Ovary (tissue), 10 donors: ENCODE measurements at places on chromosomes 6 and 20. TPM values are rescaled to one million over a fixed set of nuclear protein-coding genes. Genes with fewer than 3 reads are reported as not detected.

The SLCO4A1 gene
- total RNA-seq, result 3.4 TPM

The RTEL1 gene
- total RNA-seq, result 21.1 TPM

DNA sequence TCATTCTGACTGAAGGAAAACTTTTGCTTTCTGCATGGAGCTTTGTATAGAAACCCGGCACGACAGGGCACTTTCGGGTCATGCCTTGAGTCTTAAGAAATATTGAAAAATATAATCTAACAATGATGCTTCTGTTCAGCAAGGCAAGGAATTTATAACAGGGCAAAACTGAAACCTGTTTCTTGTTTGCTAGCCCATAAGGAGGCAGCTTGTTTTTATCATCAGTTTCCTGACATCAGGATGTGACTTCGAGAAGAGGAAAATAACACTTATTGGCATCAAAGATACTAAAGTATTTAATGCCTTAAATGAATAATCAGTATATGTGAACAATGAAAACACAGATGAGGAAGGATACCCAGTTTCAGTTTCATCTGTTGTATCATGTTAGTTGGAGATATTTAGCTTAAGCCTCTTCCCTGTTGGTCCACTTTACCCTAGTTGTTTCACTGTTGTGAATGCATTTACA, 146.5 kb downstream of the CDKAL1 start:
- H3K27ac ChIP-seq, result no peak overlapping the region
- no peaks in the 10 kb centered on the region for H3K4me1 ChIP-seq

GRCh38 chr6:134757911-134758361, 192.0 kb downstream of the ALDH8A1 start:
- H3K27me3 ChIP-seq, result no peaks in the 10 kb centered on the region
- H3K36me3 ChIP-seq, result no peaks in the 10 kb centered on the region
- no peak for DNase-seq
- no peak overlapping the region for H3K4me3 ChIP-seq
- H3K4me1 ChIP-seq, result no peaks in the 10 kb centered on the region
- no peak overlapping the region for H3K27ac ChIP-seq

GRCh38 chr6:168624948-168625347, 184.0 kb downstream of the SMOC2 start:
- H3K4me3 ChIP-seq, result no peak overlapping the region
- no peak overlapping the region for H3K27ac ChIP-seq
- DNase-seq, result no peak
- no peaks in the 10 kb centered on the region for H3K4me1 ChIP-seq
- no peaks in the 10 kb centered on the region for H3K36me3 ChIP-seq

GRCh38 chr20:17759449-17759848, 59.7 kb downstream of the BANF2 start:
- H3K27me3 ChIP-seq, result no peaks in the 10 kb centered on the region
- no peak overlapping the region for H3K27ac ChIP-seq
- DNase-seq, result no peak
- no peaks in the 10 kb centered on the region for H3K36me3 ChIP-seq
- H3K4me3 ChIP-seq, result no peak overlapping the region

DNA sequence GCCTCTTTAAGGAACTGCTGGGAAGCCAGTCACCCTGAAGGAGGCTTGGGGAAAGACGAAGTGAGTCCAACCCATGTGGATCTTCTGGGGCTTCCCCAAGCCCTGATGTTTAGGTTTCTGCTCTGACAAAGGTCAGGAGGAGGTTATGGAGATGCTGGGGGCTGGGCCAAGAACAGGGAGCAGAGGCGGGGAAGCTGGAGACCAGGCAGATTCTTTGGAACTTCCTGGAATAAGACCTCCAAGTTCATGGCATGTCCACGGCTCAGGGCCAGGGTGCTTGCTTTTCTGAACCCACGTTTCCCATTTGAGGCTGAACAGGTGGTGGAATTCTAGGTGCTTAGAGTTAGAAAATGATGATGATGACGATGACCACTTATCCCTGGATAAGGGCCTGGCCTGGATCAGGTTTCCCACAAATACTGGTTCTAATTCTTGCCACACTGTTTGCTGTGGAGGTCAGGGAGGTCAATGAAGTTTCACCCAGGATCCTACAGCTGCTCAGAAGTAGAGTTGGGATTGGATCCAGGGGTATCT, 30.0 kb upstream of the TGM2 start:
- no peaks in the 10 kb centered on the region for H3K27me3 ChIP-seq
- H3K4me1 ChIP-seq, result no peaks in the 10 kb centered on the region
- DNase-seq, result no peak
- H3K4me3 ChIP-seq, result no peak overlapping the region
- no peak overlapping the region for H3K27ac ChIP-seq

- DNase-seq, result no peak
- no peaks in the 10 kb centered on the region for H3K4me1 ChIP-seq
- no peaks in the 10 kb centered on the region for H3K27me3 ChIP-seq
- no peak overlapping the region for H3K27ac ChIP-seq
Observed at GRCh38 chr6:154394571-154394970, 38.0 kb upstream of the IPCEF1 start.

GRCh38 chr6:151285122-151285521, 45.4 kb downstream of the AKAP12 start:
- no peaks in the 10 kb centered on the region for H3K36me3 ChIP-seq
- no peak overlapping the region for H3K27ac ChIP-seq

DNA sequence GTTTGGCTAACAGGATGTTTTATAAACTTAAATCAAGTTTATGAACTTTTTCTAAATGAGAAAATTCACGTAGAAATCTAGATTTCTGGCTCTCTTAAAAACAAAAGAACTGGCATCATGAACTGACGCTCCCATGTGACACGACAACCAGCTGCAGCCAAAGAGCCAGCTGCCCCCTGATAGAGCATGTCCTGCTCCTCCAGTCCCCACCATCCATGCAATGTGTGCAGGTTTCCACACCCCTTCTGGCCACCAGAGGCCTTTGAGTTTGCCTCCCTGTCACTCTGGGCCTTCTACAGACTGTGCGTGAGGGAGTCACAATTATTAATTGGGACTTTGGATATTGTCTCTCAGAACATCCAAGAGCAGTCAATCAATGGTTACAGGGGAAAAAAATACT, 1.6 kb upstream of the GPLD1 start:
- DNase-seq, result no peak
- H3K36me3 ChIP-seq, result no peaks in the 10 kb centered on the region
- H3K4me1 ChIP-seq, result peaks cover 3% of the 10 kb centered on the region
- H3K4me3 ChIP-seq, result no peak overlapping the region
- H3K27me3 ChIP-seq, result no peaks in the 10 kb centered on the region
- no peak overlapping the region for H3K27ac ChIP-seq

DNA sequence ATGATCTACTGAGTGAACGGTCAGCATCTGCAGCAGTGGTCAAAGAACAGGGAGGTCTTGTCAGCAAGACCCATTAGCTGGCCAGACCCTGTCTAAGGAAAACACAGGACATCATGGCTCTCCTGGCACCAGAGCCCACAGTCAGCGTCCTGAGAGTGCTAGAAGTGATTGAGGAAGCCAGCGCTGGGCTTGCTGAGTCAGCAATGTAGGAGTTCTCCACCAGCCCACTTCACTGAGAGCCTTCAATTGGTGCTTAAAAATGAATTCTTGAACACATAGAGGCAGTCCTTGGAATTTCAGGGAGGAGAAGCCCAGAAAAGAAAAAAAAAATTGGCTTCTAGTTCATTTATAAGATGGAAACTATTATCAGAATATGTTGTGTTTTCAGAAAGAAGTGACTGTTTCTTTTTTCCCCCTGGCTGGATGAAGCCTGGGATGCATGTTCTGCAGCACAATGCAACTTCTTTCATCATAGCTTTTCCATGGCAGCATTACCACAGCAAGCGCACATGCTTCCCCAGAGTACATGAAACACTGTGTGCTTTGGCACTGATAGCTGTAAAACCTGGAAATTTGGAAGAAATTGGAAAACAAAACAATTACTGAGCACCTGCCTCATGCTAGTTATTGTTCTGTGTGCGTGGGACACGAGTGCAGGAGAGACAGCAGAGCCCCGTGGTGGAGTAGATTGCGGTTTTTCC, 899.9 kb downstream of the C6orf118 start:
- no peak for DNase-seq
- no peaks in the 10 kb centered on the region for H3K27me3 ChIP-seq
- no peak overlapping the region for H3K27ac ChIP-seq
- no peaks in the 10 kb centered on the region for H3K4me1 ChIP-seq
- no peaks in the 10 kb centered on the region for H3K36me3 ChIP-seq
